ENCODE measurements at places on chromosomes 1 and 21.

- DNase-seq = no peak
Observed at GRCh38 chr1:47757226-47757975, 239.8 kb downstream of the TRABD2B start.

DNA sequence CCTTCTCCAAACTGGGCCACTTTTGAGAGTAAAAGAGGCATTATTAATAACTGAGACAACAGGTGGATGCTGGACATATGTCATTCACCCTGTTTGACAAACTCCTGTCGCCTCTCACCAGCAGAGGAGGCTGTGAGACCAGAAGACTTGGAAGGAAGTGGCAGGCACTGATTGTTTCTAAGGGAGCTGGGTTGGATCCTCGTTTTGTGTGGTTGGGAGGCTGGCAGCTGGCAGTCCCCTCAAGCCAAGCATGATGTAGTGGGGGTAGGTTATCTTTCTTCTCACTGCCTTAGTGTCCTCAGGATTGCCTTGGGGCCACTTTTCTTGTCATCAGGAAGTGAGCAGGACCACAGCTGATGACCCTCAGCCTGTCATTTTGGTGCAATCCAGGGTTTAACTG lies 86.5 kb upstream of the KCNJ15 start:
- DNase-seq = peak; percentile 46

- no peak for DNase-seq
Observed at GRCh38 chr1:21664806-21665588, 4.2 kb downstream of the RAP1GAP start.

DNA sequence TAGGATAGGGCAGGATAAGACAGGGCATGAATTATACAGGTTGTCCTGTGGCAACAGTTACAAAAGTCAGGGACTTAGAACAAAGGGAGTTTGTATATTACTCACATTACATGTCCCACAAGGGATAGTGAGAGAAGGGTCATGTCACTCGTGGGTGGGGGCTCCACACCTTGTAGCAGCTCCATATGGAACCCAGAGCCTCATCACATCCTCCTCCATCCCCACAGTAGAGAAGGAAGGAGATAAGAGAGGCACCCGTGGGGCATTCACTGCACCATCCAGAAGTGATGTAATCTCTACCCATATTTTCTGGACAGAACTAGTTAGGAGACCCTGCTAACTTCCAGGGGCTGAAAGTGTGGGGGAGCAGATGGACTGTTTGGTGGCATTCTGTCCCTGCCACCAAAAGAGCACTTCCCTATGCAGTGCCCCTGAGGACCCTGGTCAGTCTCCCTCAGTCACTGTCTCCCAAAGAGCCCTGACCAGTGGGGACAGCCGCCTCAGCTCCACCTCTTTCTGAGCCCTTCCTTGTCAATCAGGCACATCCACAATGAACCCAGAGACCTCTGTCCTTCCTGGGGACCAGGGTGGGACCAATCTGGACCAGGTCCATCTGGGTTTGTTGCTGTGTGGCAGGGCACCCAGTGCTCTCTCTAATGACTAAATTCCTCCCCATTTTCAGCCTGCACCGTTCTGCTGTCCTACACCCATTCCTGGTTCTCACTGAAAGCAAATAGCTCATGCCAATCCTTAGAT lies 154.8 kb upstream of the ETV3 start:
- DNase-seq = no peak

- DNase-seq = no peak
Observed at GRCh38 chr1:178362747-178363146, 134.0 kb downstream of the CLEC20A start.

DNA sequence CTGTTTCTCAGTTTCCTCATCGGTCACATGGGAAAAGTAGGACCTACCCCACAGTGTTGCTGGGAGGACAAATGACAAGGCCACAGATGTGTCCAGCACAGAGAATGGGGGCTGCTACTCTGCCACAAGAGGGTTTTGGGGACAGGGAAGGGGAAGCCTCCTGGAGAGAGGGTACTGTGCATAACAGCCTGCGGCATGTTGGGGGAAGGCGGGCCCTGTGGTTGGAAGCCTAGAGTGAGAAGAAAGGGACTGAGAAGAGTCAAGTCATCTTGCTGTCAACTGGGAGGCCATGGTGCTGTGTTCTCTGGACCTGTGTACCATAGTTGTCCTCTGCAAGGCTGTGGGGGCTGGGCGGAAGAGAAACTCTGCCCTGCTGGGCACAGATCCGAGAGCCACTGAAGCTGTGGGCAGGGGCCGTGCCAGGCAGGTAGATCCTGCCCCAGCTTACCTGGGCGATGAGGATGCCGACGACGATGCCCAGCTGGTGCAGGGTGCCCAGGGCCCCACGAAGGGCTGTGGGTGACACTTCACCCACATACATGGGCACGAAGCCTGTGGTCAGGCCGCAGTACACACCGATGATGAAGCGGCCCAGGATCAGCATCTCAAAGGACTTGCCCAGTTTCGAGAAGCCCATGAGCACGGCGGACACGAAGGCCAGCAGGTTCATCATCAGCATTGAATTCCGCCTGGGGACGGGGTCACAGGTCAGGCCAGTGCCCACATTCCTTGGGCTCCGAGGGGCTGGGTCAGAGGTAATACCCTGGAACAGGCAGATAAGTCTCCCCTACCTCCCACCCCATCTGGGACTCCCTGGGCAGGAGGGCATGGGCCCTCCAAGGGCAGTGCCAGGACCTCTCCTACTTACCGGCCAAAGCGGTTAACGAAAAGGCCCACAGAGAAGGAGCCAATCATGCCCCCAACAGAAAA lies 28.2 kb downstream of the SLC2A1 start:
- DNase-seq = no peak

DNA sequence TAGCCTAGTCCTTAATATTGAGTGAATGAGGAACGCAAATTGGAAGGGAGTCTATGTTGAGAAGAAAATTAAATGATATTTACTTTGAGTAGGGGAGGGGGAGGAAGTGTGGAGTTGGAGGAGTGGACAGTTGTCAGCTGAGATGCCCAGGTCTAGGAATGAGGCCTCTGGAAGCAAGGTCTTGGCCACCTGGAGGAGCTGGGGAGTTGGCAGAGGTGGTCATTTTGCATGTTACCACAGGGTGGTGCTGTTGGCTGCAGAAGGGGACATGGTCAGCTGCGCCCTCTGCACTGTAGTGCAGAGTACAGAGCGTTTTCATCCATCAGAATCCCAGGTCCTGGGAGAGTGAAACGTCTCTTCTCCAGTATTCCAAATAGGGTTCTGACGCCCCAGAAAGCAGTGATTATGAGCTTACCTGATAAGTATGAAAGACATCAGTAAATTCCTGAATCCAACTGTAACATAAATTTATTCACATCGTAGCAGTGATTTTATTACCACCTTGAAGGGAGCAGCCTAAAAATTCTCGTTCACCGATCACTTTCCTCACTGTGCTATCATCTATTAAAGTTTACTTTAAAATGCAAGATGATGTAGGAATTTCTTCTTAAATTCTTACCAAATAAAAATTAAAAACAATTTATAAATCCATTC lies 13.8 kb downstream of the PARK7 start:
- DNase-seq = peak; percentile 89

GRCh38 chr1:238961790-238962189 lies 424.6 kb upstream of the CHRM3 start:
- no peak for DNase-seq

DNA sequence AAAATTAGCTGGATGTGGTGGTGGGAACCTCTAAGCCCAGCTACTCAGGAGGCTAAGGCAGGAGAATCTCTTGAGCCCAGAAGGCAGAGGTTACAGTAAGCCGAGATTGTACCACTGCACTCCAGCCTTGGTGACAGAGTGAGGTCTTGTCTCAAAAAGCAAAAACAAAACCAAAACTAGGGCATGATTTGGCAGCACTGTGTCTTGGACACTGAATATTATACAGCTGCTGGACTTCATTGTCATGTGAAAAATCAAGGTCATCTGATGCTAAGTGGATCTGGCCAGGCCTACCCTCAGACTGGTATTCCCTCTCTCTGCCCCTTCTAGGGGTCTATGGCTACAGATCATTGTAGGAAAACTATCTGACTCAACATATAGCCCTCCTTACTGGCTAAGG lies 55.2 kb upstream of the MRPS6 start:
- no peak for DNase-seq

DNA sequence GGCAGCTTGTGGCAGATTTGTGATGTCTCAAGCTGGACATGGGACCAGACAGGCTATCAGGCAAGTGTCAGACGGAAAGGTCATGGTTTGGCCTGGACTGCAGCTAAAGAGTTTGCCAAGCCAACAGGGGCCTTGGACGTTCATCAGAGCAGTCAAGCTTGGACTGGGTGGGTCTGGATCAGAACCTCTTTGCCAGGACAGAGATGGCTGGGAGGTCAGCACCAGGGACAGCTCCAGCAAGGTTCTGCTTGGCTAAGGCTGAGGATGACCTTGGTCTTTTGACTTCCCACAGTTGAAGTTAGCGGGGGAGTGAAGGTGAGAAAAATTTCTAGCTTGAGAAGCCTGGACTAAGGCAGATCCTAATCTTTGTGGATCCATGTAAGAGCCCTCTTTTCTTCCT lies 68.1 kb downstream of the GRIK3 start:
- peak; percentile 9 for DNase-seq

GRCh38 chr1:50279622-50280330 lies 143.5 kb downstream of the DMRTA2 start:
- DNase-seq = peak; percentile 9

DNA sequence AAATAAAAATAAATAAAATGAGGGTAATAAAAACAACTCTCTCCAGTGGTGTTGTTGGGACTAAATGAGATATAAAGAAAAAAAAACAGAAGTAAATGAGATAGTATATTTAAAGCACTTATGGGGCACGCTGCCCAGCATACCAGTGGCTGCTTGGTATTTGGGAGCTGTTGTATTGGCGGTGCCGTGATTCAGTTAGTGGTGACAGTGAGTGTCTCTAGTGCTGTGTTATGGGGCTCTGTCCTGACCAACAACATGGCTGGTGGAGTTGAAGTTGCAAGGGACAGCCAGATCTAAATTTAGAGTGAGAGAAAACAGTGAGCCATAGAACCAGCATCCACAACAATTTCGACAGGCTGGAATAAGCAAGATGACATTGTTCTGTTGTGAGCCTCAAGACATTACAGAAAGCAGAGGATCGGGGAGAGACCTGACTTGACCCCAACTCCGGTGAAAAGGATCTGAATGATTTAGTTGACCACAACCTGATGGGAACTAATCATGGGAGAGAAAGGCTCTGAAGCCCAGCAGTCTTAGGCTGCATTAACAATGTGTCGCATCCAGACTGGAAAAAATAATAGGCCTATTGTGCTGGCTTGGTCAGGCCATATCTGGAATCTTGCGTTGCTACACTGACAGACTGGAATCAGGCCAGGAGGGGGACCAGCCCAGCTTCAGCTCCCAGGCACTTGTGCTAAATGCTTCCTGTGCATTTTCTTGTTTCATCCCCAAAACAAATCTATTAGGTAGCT lies 2.4 kb upstream of the MFSD2A start:
- no peak for DNase-seq

Measured in AG08395 (cell line).